NAMALWA (cell line): ENCODE measurements at places on chromosomes 5 and 9.
A peak's percentile ranks its signal among the peaks of the same experiment; 100 is the strongest.

DNA sequence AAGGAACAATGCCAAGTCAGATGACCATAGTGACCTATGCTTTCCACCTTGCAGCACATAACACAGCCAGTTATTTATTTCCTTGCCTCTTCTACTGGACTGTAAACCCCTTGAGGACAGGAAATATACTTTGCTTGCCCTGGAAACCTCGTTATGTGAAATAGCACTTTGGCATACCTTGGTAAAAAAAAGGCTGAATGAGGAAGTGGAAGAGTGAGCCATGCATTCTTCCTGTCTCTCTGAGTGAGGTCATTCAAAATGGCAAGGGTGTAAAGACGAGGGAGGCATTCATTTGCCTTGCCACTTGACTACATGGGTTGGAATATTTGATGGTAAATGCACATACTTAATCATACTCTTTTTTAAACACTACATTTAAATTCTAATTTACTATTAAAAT, 42.8 kb upstream of the SVEP1 start:
- no peak for DNase-seq

- DNase-seq: no peak
Measured at GRCh38 chr9:78030553-78031443, 813 bp downstream of the GNAQ start.

DNA sequence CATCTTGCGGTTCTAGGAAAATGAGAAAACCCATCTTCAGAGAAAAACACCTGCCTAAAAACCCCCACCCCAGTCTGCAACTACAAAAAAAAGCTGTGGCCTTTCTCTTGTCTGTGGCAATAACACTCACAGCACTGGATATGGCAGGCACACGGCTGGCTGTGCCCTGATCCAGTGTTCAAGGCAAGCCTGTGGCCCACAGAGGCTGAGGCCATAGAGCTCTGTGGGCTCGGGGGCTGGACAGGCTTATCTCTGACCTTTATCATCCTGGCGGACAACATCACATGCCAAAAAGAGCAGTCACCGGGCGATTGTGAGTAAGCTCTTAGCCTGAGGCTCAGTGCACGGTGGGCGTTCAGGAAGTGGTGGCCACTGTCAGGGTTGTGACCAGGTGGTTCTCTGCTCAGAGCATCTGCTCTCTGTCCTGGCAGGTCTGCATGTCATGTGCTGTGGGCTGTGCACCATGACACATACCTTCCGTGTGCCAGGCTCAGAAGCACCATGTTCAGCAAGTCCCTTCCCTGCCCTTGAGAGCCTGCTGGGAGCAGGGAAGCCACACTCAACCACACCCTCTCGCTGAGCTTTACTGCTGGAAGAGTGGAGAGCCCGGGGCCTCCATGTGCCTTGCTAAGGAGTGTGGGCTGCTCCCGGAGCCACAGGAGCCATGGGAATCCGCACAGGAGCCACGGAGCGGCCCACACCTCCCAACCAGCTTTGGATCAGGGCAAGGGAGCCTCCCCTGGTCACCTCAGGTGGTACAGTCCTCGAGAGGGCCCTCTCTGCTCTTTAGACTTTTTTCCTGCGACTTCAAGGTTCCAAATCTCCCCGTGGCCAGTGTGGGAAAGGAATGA, 34.6 kb upstream of the WDR38 start:
- DNase-seq: no peak

- DNase-seq: no peak
Measured at GRCh38 chr5:10828241-10828640, 67.2 kb upstream of the DAP start.

DNA sequence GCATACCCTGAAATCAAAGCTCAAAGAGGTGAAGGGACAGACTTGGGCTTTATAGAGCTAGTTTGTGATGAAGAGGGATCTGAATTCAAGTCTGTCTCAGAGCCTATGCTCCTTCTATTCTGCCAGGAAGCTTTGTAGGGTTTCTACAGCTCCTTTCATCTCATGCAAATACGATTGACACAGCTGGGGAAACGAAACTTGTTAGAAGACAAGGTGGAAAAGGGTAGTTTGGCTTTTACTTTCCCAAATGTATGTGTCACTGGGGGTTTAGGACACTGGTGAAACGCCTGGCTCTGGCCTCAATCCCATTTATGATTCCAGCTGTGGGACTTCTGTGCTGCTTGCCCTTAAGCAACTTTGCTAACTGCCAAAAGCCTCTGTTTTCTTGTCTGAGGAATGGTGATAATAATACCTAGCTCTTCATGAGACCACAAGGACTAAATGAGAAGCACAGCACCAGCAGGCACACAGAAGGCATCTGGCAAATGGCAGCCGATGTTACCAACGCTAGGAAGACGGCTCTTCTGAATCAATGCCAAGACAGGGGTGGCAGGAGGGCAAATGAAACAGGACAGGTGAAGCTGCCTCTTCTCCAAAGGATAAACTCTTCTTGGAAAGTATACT, 70.3 kb upstream of the EQTN start:
- DNase-seq: peak; percentile 60

DNA sequence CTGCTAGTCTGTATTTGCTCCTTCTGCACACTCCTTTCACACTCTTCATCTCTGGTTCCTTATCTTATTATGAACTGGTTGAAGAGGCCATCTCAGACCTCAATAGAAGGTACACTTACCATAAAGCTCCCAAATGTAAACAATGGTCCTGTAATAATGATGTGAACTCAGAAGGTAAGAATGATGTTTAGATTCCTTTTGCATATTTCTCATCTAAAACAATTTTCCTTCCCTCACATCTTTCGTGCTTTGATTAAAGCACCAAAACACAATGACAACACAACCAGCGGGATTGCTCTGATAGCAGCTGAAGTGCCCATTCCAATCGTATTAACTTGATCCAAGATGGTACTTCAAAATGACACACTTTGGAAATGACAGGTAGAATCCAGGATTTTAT, 34.3 kb downstream of the NFIB start:
- no peak for DNase-seq

- peak; percentile 61 for DNase-seq
Measured at GRCh38 chr5:177494346-177495195, 2.8 kb downstream of the PDLIM7 start.

DNA sequence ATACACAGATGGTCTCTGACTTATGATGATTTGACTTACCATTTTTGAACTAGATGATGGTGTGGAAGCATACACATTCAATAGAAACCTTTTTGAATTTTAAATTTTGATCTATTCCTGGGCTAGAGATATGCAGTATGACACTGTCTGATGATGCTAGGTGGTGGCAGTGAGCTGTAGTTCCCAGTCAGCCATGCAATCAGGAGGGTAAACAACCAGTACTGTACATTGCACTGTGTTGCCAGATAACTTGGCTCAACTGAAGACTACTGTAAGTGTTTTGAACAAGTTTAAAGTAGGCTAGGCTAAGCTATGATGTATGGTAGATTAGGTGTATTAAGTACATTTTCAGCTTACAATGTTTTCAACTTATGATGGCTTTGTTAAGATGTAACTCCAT, 859.1 kb upstream of the ARRDC3 start:
- DNase-seq: no peak

GRCh38 chr9:9337129-9337528, 1275.7 kb downstream of the PTPRD start:
- DNase-seq: peak; percentile 12

DNA sequence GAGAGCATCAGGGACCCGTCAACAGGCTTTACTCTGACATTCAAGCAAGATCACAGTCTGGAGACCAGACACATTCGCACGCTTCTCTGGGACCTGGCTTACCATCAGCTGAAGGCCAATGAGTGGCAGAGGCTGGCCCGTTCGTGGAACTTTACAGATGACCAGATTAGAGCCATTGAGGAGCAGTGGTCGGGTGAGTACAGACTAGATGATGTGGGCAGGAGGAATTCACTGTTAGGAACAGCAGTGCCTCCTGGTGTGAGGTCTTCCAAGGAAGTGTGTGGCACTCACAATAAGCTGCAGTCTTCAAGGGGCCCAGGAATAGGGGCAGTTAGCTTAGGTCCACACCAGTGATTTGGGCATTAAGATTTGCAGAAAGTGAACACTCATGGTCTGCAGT, 50.4 kb downstream of the POC5 start:
- DNase-seq: no peak

DNA sequence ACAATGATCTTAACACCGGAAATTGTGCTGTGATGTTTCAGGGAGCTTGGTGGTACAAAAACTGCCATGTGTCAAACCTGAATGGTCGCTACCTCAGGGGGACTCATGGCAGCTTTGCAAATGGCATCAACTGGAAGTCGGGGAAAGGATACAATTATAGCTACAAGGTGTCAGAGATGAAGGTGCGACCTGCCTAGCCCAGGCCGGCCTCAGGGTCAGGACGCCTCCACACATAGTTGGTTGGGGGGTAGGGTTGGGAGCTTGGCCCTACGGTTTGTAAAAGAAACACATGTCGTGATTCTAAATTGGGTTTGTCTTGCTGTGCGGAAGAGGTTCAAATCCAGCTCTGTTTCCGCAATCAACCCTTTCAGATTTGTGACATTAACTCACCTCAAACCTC, 6.6 kb downstream of the FCN2 start:
- DNase-seq: no peak

DNA sequence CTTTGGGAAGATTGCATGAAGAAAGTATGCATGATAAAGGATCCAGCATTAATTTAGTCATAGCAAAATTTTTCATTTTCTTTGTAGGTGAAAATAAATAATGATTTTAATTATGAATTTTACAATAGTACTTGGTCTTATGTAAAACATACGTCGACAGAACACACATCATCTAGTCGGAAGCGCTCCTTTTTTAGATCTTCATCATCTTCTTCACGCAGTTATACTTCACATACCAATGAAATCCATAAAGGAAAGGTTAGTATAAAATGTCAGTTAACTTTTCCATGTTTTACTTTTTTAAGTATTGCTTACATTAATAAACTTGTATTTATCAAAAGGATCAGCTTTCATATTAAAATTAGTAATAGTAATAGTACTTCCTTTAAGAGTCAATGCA, 35.8 kb downstream of the C7 start:
- DNase-seq: no peak

DNA sequence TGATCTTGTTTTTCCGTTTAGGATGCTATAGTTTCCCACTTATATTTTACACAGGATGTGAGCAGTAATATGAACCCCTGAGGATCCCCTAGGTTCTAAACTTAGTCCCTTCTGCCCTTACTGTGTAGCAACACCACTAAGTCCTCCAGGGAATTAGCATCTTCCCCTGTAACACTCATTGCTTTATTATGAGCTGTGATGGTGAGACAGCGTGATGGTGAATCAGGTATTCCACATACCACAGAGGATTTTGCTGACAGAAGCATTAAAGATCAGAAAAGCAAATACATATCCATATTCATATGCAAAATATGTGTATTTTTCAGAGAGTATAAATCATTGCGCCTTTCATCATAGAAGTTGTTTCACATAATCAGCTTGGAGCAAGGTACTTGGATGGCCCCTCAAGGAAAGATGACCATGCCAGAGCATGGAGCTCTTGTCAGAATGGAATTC, 317.0 kb downstream of the ICE1 start:
- DNase-seq: no peak

DNA sequence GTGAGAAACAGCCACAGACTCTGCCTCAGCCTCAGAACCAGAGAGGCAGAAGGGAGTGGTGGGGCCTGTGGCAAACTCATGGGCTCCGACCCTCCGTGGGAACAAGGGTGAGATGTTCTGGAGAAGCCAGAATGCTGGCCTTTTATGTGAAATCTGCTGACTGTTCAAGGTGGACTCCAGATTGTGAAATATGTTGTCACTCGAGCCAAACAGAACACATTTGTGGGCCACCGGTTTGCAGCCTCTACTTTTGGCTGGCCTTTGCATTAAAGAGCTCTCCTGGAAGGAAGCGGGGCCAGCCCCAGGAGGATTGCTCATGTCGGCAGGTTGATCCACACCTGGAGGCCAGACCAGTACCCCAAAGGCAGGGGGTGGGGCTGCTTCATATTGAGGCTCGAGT, 62.4 kb downstream of the ERGIC1 start:
- DNase-seq: no peak

DNA sequence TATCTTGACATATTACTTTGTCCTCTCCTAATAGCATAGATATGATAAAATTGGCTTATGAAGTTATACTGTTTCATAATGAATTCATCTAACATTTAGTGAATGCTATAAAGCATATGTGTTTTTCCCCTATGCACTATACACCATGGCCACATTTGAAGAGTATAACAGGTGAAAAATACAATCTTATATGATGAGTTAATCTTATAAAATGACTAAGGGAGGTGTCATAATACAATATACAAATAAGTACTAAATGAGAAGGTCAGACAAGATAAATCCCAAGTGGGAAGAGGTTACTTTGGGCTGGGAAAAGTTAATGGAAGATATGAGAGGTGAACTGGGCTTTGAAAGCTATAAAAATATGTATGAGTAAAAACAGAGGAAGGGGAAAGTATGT, 174.4 kb downstream of the PCSK1 start:
- DNase-seq: no peak

GRCh38 chr9:137626464-137626863, 7.7 kb downstream of the EHMT1 start:
- DNase-seq: no peak

DNA sequence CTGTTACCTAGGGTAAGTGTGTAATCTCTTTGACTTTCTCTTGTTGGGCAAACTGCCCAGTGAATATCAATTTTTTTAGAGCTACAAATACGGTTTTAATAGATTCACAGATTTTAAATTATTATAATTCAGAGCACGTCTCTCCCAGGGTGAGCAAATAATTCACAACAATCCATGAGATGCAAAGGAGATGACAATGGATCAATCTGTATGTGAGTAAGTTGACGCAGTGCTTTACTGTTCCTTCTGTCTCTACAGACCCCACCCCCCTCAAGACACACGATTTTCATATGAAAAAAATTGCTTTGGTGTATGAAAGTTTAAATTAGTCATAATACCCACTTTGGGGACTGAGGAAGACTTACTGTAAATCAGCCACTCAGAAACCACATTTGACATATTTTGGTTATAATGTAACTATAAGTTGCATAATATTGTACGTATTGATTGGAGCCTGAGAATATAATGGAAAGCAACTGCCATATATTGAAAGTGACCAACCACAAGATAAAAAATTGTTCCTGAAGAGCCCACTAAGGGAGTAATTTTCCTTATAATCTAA, 201.7 kb downstream of the BNC2 start:
- DNase-seq: no peak

GRCh38 chr5:130526708-130527107, 622.4 kb downstream of the CHSY3 start:
- DNase-seq: no peak

GRCh38 chr5:64767959-64768357, 533 bp downstream of the SREK1IP1 start:
- DNase-seq: no peak

DNA sequence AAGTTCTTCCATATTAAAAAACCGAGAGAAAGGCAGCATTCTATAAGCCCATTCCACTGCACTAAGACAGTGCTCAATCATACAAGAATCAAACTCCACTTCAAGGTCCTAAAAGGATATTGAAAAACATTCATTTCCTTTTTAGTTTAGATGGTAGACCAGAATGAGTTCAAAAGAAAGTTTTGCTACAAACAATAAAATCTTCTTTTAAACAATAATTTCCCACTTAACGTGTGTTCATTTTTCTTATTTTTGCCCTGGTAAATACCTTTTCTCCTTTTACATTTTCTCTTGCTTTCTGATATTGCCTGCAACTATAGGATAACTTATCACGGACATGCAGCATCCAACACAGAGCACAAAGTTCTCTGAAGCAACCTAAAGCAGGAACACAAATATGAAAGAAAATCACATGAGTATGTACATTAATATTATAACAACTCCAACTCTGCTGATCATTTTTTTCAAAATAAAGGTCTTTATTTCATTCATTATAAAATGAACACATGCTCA, 61.7 kb downstream of the CPLANE1 start:
- no peak for DNase-seq

- DNase-seq: no peak
Measured at GRCh38 chr9:76417394-76417793, 23.2 kb upstream of the RFK start.

- DNase-seq: no peak
Measured at GRCh38 chr9:90778746-90779145, 22.9 kb upstream of the SYK start.
